Nucleus accumbens (tissue), 56 donors: ENCODE measurements at places on chromosomes 2 and 18.

- no peak for DNase-seq
Observed at GRCh38 chr2:182852090-182852489, 14.3 kb downstream of the FRZB start.

- DNase-seq, result no peak
Observed at GRCh38 chr18:23573626-23574431, 12.5 kb downstream of the NPC1 start.

- DNase-seq, result no peak
Observed at GRCh38 chr2:240275386-240275785, 134.9 kb upstream of the OTOS start.

DNA sequence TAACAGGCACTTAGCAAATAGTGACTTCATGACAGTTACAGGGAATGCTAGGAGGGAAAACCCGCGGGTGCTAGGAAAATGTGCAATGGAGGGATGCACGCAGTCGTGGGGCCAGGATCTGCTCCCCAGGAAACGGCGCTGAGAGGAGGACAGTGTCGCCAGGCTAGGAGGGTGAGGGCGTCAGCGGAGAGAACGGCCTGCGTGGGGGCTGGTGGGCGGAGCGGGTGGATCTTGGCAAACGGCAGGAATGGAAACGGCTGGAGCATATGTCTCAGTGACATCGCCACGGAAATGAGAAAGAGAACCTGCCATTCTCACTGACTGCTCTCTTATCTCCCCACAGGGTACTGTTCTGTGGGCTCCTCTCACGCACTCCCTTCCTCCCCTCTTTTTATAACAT is 478.5 kb upstream of the ID2 start:
- no peak for DNase-seq

- no peak for DNase-seq
Observed at GRCh38 chr2:188051706-188052105, 240.0 kb upstream of the GULP1 start.

DNA sequence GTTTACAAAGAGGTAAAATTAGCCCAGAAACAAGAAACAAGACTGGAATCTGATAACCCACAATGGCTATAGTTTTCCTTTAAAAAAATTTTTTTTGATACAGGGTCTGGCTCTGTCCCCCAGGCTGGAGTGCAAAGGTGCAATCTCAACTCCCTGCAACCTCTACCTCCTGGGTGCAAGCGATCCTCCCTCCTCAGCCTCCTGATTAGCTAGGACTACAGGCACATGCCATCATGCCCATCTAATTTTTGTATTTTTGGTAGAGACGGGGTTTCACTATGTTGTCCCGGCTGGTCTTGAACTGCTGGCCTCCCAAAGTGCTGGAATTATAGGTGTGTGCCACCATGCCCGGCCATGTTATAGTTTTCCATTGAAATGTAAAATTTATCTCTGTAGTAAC is 12.3 kb upstream of the PARD6G start:
- DNase-seq, result no peak

DNA sequence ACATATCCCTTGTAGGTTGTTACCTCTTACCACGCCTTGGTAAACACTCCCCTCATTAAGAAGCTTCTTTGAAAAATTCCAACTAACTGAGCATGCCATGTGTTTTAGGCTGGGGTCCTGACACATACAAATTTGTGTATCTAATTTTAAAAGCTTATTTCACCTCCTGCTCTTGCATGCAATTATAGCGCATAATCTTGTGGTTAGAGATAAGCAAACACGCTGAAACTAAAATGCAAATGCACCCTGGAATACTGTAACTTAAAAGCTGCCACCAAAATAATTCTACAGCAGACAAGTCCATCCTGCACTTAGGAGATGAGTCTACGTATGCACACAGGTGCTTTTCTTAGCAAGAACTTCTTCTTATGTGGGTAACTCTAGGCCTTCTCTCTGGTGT is 990.2 kb downstream of the TSN start:
- DNase-seq, result no peak

DNA sequence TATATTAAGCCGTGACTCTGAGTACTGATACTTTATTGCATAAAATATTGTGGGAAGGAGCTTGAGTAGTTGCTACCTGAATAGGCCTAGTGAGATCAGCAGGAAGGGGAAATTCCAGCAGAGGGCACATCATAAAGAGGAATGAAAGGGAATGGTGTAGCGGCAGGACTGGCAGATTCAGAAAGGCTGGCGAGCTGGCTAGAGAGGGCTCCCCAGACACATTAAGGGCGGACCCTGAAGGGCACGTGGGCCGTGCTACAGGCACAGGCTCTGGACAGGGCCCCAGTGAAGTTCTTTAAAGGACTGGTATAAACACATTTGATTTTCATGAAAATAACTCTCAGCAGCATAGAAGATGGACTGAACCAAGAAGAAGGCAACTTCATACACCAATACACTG is 43.0 kb downstream of the PTPN2 start:
- no peak for DNase-seq

DNA sequence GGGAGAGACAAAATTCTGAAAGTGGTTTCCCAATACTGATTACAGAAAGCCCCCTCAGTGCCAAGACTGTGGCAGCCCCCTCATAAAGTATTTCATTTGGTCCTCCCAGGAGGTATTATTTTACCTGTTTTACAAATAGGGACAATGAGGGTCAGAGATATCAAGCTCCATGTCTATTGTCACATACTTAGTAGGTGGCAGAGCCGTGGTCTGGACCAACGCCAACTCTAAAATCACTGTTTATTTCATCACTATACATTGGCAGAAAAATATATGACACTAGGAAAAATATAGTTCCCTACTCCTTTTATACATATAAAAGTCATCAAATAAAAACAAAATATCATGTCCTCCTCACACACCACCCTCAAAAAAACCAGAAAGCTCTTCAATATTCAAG is 68.6 kb downstream of the DHRS9 start:
- no peak for DNase-seq

DNA sequence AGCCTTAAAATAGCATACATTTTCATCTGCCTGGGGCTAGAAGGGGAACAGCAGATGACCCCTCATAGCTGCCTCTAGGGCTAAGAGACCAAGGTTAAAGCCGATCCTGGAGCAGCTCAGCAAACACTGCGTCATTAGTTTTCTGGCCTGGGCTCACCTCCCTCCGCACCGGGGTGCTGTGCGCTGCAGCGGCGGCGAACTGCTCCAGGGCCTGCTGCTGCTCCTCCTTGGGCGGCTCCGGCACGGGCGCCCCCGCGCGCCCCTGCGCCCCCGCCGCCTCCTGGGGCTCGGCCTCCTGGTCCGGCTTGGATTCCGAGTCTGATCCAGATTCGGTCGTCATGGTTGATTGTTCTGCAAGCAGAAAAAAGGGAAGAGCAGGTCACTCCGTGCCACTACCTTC is 55.0 kb downstream of the EPB41L3 start:
- no peak for DNase-seq

DNA sequence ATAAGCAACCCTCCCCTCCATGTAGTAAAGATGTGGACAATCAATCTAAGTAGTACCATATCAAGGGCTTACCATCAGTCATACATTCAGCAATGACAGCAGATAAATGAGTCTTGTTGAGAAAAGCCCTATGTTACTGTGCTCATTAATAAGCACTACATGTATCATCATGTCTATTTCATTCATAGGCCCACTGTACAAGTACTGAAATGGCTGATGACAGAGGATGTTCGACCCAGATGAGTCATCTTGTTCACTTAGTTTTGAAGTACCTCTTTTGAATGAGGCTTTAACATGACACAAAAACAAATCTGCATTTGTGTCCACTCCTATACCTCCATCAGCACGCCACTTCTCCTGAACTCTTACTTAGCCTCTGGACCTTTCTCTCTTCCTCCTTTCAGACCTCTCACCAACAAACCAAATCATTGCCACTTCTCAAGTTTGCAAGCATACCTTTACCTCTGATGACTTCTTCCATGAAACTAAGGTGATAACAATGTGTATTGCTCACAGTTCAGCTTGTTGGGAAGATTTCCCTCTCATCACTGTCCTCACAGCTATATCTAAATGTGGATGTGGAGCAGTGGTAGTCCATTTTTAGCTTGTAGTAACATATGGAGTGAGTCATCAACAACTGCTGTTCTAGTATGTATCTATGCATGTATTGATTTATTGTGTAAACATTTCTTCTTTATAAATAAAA is 921.0 kb upstream of the SLC39A10 start:
- DNase-seq, result no peak

DNA sequence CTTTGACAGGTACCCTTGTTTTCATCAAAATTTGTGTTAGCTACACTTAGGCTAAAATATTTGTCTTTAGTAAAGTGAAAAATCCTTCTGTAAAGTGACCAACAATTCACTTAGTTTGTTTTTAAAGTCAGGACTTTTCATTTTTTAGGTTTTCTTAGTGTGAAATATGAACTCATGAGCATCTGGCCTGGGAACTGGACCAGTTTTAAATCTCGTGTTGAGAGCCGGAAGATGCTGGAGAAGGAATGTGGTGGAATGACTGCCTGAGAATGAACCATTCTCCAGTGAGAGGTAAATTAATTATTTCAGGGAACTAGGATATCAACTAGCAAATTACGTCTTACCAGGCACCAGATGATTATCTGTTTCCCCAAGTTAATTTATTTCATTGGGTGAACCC is 305.7 kb downstream of the AGPS start:
- no peak for DNase-seq

DNA sequence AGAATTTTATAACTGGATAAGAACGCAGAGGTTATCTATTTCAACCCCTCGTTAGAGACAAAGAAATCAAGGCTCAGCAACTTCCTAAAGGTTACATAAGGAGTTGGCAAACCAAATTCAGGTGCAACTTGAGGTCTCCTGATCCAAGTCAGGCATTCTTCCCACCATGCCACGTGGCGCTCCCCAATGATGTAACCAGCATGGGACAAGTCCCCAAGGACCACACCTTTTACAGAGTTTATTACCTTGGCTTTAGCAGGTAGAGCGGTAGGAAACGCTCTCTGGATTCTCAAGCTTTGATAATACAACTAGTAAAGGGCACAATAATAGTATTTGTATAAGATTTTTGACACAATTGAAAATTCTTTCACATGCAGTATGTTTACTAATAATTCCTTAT is 26.7 kb upstream of the MBOAT2 start:
- DNase-seq, result no peak

GRCh38 chr2:149715005-149715592 is 127.5 kb upstream of the MMADHC start:
- DNase-seq, result no peak

DNA sequence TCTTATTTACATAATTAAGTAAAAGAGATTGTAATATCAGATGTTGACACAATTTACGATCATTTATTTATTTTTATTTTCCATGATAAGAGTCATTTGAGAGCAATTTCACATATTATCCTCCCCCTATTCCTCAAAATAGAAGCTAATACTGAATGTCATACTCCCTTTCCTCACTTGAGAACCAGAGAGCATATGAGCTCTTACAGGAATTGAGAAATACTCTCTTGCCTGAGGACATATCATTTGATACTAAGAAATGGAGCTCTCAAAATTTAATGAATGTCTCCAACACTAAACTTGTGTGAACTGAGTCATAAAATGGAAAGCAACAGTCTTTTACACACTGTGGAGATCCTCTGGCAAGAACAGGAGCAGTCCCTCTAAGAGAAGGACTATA is 68.5 kb upstream of the CHST9 start:
- no peak for DNase-seq

GRCh38 chr2:212416086-212416485 is 122.5 kb downstream of the ERBB4 start:
- no peak for DNase-seq

DNA sequence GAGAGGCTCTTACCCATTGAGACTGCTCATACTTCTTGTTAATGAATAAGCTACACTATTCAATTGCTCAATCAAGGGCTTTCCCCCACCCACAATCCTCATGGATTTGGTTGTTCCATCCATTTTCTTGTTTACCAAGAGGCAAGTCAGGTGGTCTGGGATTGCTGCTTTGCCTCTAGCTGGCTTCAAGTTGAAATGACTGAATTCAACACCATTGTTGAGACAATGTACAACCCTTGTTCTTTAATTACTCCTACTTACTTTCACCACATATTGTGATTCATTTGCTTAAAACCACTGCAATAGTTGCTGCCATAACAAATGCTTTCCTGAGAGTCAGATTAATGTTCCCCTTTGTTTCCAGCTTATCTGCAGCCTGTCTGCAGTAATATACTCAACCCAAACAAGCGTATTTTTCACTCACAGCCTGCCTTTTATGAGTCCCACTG is 532.2 kb downstream of the RIT2 start:
- DNase-seq, result no peak

DNA sequence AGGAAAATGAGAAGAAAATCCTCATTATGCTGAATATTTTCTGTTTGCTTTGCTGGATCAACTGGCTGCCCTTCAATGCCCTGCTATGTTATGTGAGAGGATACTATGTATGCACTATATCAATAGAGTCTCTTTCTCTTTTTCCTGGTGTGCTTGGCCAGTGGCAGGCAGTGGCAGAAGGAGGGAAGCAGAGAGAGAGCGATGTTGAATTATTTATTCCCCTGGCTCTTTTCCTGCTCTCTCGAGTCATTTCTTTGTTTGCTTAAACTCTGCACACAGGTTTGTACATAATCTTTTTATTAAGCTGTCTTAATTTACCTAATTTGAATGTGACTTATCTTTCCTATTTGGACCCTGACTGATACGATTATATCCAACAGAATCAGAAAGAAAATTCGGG is 1727.3 kb downstream of the SUCLG1 start:
- no peak for DNase-seq

GRCh38 chr18:58116818-58117217 is 72.8 kb downstream of the NEDD4L start:
- DNase-seq, result no peak
